ENCODE measurements at places on chromosomes 3 and 15. TPM values are rescaled to one million over a fixed set of nuclear protein-coding genes. Genes with fewer than 3 reads are reported as not detected.

GNAT1 gene
- not detected for total RNA-seq

ZIC4 gene
- 2.2 TPM for total RNA-seq

RHOV gene
- 0.49 TPM for total RNA-seq

PIF1 gene
- 8.5 TPM for total RNA-seq

ILDR1 gene
- total RNA-seq = not detected

HCN4 gene
- total RNA-seq = not detected

NEIL1 gene
- total RNA-seq = not detected

CHDH gene
- total RNA-seq = 2.0 TPM

TMEM158 gene
- 17.0 TPM for total RNA-seq

SLCO2A1 gene
- 0.02 TPM for total RNA-seq

ARRDC4 gene
- total RNA-seq = 13.4 TPM

SNTN gene
- not detected for total RNA-seq

- no peak for DNase-seq
These were observed 286.2 kb upstream of the UBE2E1 start for GRCh38 chr3:23519314-23520208.

DNA sequence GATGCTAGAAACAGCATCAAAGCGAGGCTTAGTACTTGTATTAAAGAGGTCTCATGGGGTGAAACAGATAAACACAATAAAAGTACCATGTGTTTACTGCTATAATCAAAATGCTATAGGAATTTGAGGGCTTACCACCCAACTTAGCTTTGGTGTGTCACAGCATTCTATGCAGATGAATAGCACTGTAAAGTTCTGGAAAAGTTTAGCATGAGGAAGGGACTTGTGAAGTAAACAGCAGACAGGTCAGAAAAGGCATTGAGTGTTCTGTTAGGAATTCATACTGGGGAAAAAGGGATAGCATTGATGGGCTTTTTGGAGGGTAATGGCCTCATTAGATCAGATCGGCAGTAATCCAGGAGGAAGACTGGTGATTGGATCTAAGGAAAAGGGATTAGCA, 505.3 kb downstream of the NLGN1 start:
- no peak for DNase-seq

GRCh38 chr3:13863382-13863952, 16.4 kb downstream of the WNT7A start:
- DNase-seq = no peak

GRCh38 chr3:160115387-160115786, 109.8 kb upstream of the C3orf80 start:
- no peak for DNase-seq

GRCh38 chr3:45628746-45629145, 34.2 kb downstream of the LIMD1 start:
- DNase-seq = no peak

DNA sequence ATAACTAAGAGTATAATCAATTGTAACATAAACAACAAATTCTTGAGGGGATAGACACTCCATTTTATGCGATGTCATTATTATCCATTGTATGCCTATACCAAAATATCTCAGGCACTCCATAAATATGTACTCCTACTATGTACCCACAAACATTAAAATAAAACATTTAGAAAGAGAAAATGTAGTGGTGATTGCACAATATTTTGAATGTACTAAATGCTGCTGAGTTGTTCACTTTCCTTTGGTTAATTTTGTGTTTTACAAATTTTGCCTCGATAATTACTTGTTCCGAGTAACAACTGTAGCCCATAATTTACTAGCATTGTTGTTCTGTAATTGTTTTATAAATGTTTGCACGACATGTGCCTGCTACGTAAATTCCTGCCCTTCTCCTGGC, 131.3 kb downstream of the DCLK3 start:
- DNase-seq = no peak

DNA sequence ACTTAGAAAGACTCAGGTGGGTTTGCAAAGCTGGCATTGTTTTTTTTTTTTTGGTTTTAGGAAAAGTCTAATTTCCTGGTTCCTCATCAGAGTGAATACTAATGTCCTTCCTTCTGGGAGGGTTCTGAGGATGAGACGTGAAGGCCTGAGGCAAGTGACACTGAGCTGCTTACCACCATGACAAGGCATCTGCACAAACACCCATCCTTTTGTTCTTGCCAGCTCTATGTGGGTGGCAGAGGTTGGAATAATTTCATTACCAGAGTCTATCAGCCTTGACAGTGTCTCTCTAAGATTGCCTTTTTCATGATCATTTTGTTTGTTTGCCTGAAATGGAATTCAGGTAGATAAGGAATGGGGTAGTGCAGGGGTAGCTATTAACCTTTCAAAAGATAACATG, 17.1 kb downstream of the RTP4 start:
- DNase-seq = no peak

DNA sequence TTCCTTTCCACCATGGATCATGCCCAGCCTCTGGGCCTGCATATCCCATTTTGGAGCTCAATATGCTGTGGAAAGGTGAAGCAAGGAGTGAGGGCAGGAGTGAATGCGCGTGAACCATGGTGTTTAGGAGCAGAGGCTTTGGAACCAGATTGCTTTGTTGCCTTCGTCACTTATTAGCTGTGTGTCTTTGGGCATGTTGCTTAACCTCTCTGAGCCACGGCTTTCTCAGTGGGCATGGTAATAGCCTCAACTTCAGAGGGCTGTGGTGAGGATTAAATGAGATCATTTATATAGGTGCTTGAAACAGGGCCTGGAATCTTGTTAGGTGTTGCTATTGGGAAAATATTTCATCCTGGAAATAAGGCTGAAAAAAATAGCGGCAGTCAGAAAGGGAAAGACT, 129.7 kb downstream of the WNT7A start:
- DNase-seq = no peak

GRCh38 chr3:128083980-128084674, 31.9 kb downstream of the SEC61A1 start:
- no peak for DNase-seq

DNA sequence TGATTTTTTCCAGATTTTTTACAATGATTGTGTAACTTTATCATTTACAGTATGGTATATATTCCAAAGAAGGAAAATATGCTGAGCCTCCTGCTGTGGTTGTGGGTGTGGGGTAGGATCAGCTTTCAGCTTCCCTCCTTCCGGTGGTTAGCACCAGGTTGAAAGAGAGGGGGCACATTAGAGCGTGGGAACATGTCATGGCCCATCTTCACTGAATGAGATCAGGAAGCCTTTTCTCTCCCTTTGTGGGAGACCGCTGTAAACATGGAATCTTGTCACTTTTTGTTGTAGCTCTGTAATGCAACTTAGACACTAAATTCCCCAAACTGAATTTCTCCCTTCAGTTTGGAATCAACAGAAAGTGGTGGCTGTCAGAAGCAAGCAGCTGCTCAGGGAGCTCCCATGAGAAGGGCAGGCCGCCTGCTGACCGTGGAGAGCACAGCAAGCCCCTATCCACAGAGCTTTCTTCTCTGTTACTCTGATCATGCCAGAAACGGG, 86.7 kb upstream of the LIMD1 start:
- DNase-seq = peak; percentile 16

GRCh38 chr3:20225769-20226168, 39.8 kb upstream of the SGO1 start:
- no peak for DNase-seq

DNA sequence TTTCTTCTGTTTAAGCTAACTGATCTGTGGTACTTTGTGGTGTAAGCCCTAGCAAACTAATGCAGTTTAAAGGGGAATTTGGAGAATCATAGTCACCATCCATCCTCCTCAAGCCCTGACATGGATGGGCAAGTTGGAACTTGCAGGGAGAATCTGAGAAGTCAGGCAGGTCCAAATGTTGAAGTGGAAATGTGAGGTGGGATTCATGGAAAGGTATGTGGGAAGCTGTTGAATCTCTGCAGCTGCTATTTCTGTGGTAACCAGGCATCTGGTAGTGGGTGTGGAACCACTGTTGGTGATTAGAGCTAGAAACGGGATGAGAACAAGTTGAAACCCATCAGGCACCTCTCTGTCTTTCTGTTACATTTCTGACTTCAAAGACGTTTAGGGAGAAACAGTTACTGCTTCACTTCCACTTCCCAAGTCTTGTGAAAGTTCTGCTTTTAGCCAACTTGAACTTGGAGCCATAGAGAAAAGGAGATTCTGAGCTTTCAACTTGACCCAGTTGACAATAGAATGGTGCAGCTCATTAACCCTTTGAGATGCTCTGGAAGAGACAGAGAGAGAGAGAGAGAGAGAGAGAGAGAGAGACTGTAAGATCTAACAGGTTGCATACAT, 38.1 kb upstream of the NMNAT3 start:
- DNase-seq = no peak

DNA sequence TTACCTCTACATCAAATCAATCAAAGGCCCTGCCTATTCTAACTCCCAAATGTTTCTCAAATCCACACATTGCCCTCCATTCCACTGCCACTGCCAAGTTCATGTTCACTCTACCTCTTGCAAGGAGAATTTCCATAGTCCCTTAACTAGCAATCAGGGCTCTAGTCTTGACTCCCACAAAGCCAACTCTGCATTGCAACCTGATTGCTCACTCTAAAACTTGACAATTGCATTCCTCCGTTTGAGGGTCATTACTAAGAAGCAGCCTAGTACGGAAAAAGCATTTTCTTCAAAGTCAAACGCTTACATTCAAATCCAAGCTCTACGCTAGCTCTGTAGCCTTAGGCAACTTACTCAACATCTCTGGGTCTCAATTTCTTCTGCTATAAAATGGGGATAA, 1.2 kb downstream of the CPA3 start:
- DNase-seq = no peak

GRCh38 chr15:99895189-99895955, 162.1 kb upstream of the LYSMD4 start:
- DNase-seq = no peak

- DNase-seq = no peak
These were observed 30.0 kb downstream of the ZDHHC23 start for GRCh38 chr3:113977822-113978221.

DNA sequence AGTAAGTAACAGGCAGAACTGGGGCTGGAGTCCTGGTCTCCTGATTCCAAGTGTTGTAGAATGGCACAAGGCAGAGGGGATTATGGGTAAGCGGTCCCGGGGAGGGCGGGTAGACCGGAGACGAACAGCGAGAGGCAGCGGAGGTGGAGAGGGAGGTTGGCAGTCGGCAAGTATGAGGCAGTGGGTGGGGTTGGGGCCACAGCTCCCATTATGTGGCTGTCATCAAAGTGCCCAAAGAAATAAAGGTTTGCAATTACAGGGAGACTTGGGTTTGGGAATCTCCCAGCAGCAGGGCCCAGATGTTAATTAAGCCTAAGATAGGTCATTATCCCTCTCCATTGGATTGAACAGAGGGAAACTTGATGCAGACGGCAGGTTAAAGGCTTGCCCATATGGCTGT, 16.9 kb downstream of the FAM43A start:
- DNase-seq = no peak

GRCh38 chr3:101886626-101887025, 37.3 kb downstream of the NFKBIZ start:
- DNase-seq = no peak

DNA sequence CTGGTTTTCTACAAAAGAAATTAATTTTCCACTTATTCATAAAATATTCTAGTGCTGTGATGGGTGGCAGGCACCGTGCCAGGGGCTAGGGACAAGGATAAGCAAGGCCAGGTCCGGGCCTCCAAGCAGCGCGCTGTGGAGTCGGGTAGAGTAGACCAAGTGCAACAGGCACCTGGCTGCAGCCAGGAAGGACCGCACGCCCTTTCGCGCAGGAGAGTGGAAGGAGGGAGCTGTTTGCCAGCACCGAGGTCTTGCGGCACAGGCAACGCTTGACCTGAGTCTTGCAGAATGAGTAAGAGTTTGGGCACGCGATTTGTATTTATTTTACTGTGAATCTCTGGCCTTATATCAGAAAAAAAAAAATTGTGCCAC, at the start of gene CASR:
CASR (plus strand) TSS at position 148 of the 372 bp plus-strand sequence. CDS start 70,522 bp downstream, outside the sequence.
- peak; percentile 19 for DNase-seq

DNA sequence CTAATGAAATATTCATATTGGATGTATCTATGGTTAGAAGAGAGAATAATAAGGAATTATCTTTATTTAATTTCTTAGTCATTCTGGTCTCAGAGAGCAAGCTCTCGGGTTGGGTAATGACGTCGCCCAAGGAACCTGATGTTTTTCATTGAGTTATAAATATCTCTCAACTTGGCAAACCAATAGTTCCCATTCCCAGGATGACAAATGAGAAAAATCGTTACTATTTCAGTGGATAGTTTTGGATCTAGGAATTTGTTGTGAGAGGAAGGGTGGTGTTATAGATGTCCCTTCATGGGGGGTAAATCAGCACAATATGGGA, 162.9 kb upstream of the NR2E3 start:
- DNase-seq = no peak

DNA sequence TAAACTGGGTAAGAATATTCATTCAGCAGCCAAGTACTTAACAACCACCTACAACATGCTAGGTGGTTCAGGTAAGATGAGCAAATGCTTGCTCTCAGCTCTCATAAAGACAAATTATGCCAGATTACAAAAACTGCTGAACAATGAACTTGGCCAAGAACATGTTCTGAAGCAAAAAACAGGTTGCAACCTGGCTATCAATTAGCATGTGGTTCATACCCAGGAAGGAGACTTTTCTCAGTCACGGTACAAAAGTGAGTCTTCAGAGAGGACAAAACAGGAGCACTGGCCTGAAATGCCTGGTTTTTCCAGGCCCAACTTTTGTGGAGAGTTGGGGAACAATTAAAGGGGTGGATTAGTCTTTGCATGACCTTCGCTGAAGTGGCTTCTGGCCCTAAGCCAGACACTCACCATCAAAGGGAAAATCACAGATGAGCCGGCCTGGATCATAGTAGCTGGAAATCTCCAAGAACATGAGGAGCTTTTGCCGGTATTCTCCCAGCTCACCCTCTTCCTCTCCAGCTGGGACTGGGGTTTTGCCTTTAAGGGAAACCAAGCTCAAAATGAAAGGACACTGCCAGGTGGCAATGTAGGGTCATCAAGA, 7.6 kb upstream of the PLA2G4F start:
- DNase-seq = no peak

DNA sequence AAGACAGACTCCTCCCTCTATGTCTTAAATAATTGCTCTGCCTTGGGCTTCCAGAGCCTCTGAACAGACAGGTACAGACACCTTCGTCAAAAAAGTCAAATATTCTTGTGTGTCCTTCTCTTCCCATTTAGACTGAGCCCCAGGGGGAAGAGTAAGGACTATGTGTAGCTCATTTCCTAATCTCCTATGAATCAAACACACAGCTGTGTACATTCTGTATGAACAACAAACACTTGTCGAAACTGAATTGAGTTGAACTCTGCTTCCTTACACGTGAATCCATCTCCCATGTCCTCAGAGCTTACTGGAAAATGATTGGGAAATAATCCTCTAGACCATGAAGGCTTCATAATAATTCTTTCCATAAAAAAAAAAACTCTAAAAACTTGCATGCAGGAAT, 80.8 kb downstream of the MOBP start:
- DNase-seq = no peak

DNA sequence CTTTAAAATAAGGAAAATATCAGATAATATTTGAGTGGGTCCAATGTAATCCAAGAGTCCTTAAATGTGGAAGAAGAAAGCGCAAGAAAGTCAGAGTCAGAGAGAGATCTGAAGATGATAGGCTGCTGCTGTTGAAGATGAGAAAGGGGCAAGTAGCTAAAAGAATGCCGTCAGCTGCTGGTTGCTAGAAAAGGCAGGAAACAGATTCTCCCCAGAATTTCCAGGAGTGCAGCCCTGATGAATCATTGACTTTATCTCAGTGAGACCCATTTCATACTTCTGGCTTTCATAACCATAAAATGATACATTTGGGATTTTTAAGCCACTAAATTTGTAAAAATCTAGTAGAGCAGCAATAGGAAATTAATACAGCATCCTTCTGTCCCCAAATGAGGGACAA, 7.5 kb upstream of the CHMP2B start:
- DNase-seq = no peak

GRCh38 chr3:143252931-143253330, 133.4 kb downstream of the CHST2 start:
- peak; percentile 13 for DNase-seq

All from MG63 (cell line).